Activated T-cell treated with anti-CD3 and anti-CD28 coated beads, Interleukin-2, amount 50 U/mL, for 24 hours (primary cell): ENCODE measurements at places on chromosomes 11 and 22.

DNA sequence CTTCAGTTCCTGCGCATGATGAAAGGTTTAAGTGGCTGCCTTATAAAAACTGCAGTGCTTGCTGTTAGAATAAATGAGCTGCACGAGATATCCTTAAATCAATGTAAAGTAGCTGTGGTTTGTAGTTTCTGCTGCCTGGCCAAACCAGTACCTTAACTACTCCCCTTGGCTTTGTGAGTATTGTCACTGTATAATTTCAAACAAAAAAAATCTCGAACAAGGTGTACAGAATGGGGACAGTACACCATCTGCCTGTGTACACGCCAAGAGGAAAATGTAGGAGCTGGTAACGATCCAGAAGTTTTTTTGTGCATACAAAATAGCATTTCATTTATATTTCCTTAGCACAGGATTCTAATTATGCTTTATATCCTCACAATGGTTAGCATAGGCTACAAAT lies 20.6 kb upstream of the NDUFC2 start:
- DNase-seq = no peak

- DNase-seq = no peak
These were observed 63.4 kb downstream of the MYH9 start for GRCh38 chr22:36324414-36324813.

DNA sequence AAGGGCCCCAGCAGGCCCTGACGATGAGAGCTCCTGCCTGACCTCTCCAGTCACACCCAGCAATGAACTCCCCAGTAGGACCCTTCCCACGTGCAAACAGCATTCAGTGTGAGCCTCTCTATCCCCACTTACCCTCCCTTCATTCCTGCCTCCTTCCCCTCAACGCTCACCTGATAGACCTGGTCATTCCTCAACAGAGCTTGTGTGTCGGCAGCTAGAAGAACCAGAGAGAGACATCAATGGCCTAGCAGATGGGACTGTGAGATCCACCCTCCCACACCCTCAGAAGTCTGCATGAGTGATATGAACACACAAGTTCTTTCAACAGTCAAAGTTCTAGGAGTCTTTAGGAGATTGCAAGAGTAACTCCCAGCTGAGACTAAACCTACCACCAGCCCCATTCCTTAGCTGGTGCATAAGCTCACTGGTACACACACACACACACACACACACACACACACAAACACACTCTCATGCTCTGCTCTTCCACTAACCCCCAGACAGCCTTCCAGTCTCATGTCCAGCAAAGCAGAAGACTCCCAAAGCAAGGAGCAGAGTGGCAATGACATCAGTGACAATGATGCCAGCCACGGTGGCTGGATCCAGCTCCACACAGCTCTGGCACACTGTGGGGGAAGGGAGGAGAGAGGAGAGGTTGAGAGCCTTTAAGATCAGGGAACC lies 3.1 kb downstream of the CD3D start:
- DNase-seq = peak; percentile 62

DNA sequence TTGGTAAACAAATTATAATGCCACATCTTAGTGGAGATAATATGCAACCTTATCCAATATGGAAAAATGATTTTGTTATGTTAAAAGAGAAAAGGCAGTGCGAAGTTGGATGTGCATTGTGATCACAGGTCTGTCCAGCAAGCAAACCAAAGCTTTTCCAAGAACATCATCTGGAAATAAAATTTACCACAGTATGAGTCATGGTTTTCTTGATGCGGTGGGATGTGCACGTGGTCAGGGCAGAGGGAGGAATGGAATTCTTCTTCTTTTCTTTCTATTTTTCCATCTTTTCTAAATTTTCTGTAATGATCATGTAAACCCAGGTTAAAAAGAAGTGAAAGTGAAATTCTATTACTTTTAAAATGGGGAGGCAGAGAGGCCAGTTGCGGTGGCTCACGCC lies 169.8 kb downstream of the C11orf91 start:
- no peak for DNase-seq

DNA sequence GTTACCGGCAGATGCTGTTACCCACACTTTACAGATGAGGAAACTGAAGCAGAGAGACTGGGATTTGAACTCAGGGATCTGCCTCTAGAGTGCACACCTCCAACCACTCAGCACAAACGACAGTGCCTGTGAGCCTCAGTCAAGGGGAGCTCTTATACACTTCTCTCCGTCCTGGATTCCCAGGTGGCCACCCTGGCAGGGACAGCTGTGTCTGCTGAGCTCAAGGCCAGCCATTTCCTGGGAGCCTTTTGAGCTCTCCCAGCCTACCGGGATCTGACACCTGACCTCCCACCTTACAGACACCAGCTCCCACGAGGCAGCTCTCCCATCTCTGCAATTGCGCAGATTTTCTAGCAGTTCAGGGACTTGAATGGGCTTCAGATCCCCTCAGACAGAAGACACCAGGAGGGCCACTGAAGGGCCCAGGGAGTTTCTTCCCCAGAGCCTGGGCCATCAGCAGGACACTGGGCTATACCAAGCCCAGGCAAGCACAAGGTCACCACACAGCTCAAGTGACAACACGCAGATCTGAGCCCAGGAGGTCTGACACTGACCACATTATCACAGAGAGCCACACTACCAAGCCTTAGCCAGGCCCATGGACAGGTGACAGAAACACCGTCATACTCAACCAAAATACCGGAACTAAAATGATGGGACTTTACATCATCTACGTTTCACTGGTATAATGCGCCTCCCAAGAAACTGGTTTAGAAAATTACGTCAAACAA lies 17.1 kb downstream of the PDGFB start:
- DNase-seq = no peak

DNA sequence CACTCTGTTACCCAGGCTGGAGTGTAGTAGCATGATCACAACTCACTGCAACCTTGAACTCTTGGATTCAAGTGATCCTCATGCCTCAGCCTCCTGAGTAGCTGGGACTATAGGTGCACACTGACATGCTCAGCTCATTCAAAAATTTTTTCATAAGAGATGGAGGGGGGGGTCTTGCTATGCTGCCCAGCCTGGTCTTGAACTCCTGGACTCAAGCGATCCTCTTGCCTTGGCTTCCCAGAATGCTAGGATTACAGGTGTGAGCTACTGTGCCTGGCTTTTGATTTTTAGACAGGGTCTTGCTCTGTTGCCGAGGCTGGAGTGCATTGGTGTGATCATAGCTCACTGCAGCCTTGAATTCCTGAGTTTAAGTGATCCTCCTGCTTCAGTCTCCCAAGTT lies 14.0 kb downstream of the PRAME start:
- DNase-seq = no peak

DNA sequence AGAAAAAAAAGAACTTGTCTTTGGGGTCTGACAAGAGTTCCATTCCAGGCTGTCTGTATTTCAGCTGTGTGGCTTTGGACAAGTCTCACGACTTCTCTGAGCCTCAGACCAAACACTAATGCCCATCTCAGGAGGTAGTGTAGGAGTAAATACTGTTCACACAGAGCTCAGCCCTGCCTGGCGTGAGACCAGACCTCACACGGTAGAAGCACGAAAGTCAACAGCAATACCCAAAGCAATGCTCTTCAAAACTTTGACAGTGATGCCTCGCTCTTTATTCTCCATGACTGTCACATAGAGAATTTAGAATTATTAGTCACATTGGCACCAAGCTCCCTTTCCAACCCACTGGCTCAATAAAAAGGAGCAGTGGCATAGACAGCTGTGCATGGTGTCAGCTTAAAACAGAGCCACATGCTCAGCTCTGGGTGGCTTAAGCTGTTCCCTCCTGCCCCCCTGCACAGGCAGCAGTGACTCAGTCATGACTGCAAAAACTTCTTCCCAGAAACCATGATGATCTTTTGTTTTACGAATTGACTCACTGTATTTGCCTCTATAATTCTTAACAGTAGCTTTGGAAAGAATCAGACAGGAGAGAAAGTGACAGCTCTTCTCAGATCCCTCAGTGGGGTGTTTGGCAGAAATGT lies 74.0 kb upstream of the PHF21B start:
- no peak for DNase-seq

- peak; percentile 52 for DNase-seq
These were observed 797 bp downstream of the LGR4 start for GRCh38 chr11:27471589-27472397.

DNA sequence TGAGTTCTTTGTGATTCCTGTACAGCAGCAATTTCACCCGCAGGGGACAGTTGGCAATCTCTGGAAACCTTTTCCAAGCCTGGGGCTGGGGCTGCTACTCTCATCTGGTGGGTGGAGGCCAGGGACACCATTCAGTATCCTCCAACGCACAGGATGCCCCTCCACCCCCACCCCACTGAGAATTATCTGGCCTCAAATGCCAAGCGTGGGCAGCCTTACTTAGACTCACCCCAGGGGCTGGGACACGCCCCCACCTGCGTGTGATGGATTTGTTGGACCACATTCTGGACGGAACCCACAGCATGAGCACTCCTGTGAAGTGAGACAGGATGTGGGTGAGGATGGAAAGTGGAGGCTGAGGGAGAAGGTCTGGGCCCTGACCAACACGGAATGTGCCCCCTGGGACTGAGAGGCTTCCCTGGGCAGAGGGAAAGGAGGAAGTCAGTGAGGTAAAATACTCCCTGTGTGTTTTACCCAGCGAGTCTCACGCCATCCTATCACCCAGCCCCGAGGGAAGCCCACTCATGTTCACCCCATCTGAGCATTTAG lies 13.7 kb downstream of the RASD2 start:
- no peak for DNase-seq

- no peak for DNase-seq
These were observed 71.0 kb upstream of the PPARA start for GRCh38 chr22:46079093-46079860.

DNA sequence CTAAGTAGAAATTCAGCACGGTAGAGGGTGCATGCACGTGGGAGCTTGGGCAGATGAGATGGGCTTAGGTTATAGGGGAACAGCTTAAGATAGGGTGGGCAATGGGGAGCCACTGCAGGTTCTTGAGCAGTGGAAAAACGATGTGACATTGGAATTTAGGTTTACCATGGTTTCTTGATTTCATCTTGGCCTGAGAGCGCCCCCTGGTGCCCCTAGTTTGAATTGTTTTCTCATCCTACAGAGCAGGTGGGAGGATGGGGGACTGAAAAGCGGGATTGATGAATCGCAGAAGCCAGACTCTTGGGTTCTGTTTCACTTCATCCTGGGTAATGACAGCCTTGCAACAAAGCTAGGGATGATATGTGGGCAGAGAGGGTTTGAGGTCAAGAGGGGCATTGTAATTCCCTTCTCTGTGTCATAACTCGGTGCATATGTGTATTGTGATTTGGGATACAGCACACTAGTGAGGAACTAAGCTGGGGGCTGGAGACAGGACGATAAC lies 6.7 kb upstream of the MCAM start:
- peak; percentile 85 for DNase-seq

GRCh38 chr11:59556115-59556916 lies 45.0 kb downstream of the OR4D9 start:
- DNase-seq = peak; percentile 90

DNA sequence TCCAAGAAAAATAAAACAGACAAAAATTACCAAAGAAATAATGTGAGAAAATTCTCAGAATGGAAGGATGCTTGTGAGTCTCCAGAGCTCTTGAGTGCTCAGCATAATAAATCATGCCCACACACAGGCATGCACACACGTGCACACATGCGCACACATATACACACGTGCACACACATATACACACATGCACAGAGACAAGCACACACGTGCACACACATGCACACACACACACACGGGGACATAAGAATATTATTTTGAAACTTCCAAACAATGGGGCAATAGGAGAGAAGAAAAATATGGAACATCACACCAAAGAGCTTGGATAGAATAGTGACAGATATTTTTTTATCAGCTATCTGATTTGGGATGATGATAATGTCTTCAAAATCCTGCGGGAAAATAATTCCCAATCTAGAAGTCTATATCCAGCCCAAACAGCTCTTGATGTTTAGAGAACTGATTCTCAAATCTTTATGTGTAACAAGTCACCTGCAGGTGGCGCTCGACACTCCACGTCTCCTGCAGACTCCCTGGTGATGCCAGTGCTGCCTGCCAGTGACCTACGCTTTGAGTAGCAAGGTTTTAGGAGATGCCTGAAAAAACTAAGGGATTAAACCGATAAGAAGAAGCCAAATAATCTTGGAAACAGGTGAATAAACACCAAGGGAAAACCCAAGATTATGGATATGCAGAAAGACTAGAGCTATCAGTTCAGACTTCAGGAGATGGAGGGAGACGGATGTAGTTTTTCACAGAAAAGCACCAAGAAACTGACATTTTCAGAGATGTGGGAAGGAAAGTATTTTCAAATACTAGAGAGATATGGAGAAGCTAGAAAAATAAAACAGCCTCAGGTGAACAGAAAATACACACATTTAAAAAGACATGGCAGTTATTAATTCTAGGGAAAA lies 743.6 kb downstream of the ETS1 start:
- DNase-seq = peak; percentile 69

DNA sequence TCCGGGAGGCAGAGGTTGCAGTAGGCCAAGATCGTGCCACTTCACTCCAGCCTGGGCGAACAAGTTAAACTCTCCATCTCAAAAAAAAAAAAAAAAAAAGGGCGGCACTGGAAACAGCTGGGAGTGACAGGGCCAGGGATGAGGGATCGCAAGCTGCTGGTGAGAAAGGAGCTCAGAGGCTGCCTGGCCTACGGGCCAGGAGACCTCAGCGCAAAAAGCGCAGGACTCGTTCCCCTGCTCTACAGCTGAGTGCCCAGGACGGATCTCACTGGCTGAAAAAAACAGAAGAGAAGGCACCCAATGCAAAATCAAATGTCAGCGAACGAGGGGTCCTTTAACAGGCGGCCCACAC lies 650 bp upstream of the NUP50 start:
- DNase-seq = no peak

DNA sequence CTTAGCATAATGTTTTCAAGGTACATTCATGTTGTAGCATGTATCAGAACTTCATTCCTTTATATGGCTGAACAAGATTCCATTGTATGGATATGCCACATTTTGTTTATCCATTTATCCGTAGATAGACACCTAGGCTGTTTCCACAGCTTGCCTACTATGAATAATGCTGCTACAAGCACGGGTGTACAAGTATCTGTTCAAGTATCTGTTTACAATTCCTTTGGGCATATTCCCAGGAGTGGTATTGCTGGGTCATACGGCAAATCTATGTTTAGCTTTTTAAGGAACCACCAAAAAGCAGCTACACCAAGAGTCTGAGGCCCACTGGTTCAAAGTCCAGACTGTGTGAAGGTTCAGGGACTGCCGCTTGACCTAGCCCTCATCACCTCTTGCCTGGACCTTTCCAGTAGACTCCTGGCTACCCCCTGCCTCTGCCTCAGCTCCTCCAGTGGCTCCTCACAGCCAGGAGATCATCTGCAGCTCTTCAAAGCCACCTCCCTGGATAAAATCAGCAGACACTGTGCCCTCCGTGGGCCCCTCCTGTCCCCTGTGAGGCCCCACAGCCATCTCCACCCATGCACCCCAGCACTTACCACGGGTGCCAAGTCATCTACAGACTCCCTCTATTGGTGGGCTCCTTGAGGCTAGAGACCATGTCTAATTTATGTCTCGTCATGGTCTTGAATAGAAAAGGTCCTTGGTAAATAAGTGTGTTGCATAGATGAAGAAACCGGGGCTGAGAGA lies 160.3 kb downstream of the MN1 start:
- no peak for DNase-seq

DNA sequence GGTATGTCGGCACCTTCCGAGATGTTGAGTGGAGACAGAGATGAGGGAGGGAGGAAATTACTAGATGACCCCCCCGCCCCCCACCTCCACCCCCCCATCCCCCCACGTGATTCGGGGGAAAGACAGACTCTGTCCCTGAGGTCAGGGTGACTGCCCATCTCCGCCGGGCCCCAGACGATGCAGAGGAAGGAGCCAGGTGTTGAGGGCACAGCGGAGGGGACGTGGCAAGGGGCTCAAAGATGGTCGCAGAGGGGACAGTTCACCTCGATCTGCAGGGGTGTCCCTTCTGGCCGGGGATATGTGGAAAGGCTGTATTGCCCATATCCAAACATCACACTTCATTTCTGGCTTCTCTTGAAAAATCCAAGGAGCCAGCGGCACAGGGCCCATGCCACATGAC lies 14.1 kb downstream of the PHF21B start:
- no peak for DNase-seq
